ENCODE measurements at places on chromosomes 13 and 19.

DNA sequence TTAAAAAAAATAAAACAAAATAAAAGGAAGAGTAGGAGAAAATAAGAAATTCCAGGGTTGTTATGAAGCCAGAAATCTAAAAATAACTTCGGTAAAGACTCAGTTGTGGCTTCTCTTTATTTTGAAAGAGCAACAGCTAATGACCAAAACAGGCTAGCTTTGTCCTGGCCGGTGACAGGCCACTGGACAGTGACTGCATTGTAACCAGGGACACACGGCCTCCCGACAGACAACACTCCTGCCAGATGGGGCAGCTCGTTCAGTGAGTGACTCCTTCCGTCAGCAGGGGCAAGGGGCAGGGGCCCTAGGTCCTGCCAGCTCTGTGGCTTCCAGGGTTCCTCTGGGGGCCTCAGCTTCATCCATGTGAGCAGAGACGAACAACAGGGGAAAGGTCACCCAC lies 173.4 kb downstream of the KATNAL1 start:
- no peak for DNase-seq

- DNase-seq: no peak
These were observed 86.1 kb downstream of the TEX26 start for GRCh38 chr13:31018511-31018910.

DNA sequence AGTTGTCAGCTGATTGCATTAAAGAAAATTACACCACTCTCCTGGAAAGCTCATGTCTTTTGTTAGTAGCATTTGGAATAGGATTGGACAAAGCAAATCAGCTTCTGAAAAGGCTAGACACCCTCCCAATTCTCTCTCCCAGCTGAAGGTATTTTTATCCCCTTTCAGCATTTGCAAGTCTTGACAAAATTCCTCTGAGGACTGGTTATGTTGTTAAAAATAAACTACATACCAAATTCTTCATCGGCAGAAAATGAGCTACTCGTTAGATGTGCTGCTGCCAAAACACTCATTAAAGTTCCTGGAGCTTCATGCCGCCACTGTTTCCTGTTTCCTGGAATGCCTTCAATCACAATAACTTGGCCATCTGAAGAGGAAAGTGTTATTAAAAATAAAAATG lies 37.1 kb downstream of the UTP14C start:
- DNase-seq: no peak

DNA sequence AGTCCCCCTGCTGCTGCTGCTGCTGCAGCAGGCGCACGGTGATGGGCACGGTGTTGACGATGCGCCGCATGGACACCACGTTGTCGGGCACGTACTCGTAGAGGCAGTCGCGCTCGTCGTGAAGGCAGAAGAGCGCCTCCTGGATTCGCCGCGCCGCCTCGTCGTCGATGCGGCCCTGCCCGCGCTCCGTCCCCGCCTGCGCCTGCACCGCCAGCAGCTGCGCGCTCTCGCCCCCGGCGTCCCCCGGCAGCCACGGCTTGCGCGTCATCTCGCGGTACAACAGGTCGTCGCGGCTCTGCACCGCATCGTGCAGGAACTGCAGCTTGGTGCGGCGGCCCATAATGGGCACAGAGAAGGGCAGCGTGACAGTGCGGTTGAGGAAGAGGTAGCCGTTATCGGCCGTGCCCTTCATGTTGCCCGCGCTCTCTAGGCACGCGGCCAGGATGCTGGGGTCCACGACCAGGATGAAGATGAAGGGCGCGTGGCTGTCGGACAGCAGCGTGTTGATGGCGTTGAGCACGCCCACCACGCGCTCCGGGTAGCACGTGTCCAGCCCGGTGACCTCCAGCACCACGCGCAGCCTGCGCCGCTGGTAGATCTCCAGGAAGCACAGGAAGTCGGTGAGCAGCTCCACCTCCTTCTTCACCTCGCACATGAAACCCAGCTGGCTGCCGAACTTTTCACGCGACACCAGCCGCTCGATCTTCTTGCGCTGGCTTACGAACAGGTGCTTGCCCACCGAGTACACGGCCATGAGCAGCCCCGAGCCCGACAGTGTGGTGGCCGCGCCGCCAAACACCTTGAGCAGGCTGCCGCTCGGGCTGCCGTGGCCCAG lies 8.1 kb downstream of the NKPD1 start:
- peak; percentile 68 for DNase-seq

GRCh38 chr13:98999639-98999952 lies 21.7 kb upstream of the DOCK9 start:
- no peak for DNase-seq

DNA sequence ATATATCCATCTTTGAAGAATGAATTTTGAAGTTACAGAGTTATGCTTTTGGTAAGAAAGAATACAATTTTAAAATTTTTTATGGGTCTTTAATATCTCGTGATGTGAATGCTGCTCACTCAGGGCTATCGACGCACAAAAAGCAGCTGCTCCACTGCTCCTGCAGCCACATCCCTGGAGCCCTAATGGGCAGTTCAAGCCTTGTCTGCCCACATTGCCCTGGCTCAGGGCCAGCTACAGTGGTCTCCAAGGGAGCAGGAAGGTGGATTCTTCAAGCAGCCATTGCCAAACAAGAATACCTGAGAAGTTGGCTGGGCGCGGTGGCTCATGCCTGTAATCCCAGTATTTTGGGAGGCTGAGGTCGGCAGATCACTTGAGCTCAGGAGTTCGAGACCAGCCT lies 85.8 kb downstream of the IPO5 start:
- DNase-seq: no peak

DNA sequence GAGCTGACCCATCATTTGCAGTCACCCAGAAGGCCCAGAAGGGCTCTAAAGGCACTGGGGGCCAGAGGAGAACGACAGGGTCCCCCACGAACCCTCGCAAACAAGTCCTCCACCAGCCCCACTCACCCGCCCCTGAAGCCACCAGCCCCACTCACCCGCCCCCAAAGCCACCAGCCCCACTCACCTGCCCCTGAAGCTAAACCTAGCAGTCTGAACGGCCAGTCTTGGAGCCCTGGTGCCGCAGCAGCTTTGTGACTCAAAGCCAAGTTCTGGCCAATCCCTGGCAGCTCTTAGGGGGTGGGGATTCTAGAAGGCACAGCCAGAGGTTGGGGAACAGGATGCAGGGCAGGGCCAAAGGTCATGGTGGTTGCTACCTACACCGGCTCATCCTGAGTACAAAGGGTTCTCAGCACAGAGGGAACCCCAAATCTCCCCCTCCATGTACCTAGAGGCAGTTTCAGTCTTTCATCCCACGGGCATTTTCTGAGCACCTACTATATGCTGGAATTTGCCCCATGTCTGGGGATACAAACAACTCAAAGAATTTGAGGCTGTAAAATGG lies at the start of gene IQCN:
Gene IQCN, minus strand, starts transcription at position 234 of the 562 bp plus-strand sequence. CDS start 4,974 bp downstream, outside the sequence.
- DNase-seq: no peak

DNA sequence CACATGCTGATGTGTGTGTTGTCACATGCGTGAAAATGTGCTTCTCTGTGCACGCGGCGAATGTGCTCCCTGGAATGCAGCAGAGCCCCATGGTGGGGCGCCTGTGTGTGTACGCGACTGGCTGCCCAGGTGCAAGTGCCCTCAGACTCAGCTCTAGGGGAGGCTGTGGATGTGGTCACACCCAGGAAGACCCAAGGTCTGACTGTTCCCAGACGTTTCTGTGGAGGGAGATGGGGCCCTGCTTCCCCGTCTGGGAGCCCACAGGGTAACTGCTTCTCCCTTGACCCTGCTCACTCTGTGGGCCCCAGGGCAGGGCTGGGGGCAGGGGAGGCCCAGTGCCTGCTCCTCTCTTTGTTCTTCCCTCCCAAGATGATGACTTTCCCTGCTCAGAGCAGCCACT lies 7.9 kb upstream of the UQCR11 start:
- no peak for DNase-seq

DNA sequence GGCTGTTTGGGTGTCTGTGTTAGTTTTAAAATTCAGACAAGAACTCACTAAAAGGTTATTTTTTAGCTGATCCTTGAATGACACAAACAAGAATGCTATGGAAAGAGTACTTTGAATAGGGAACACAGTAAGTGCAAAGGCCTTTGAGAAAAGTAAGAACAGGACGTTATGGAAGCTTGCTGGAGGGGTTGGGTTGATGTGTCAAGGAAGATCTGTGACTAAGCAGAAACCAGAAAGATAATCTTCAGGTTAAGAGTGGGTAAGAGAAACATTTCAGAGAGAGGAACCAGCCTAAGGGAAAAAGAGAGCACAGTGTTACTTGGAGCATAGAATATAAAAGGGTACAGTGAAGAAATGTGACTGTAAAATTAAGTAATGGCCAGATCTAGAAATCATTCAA lies 41.2 kb upstream of the TRPC4 start:
- no peak for DNase-seq

DNA sequence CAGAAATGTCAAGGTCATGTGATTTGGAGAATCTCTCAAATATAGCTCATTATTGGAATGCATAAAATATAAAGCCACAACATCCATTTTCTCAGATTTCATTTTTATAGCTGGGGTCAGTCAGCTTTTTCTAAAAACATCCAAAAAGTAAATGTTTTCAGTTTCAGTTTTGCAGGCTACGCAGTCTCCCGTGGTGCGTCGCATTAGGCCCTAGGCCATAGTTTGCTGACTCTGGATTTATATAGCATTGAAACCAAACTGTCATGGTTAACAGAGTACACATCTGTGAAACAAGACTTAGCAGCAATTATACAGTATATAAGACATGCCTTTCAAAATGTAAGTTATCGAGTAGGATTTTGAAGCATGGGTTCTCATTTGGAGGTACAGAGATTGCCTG lies 140.0 kb downstream of the IRS2 start:
- no peak for DNase-seq

DNA sequence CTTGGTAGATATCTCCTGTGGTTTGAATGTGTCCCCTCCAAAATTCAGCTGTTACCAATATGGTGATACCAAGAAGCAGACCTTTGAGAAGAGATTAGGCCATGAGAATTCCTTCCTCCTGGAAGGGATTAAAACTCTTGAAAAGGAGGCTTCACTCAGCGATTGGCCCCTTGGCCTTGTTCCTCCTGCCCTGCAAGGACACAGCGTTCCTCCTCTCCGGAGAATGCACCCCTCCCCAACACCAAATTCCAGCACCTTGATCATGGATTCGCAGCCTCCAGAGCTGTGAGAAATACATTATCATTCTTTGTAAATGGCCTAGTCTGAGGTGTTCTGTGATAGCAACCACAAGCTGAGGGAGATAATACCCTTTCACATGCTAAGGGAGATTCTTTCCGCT lies 34.5 kb upstream of the ARHGEF7 start:
- no peak for DNase-seq

GRCh38 chr13:64937302-64937701 lies 2292.8 kb downstream of the PCDH9 start:
- no peak for DNase-seq

DNA sequence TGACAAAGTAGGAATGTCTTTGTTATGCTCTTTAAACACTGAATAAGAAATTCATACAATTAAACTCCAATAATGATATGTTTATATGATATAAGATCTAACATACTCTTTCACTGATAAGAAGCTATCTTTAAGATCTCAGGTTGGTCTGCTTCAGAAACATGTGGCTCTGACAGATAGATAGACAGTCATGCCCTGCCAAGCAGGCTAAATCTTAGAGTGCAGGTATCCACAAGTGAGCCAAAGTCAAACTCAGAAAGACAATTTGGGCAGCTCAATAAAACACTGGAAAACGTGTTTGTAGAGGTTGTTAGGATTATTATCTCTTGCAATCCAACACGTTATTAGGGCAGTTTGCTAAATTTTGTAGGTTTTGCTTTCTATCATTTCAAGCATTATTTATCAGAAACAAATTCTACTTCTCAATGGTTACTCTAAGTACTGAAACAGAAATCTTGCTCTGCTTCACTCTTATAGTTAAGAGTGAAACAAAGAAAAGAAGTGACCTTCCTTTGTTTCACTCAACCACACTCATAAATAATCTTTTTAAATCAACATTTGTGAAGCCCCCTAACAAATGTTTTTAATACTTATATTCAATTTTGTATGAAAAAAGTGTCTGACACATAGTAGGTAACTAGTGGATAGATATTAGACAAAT lies 1255.6 kb downstream of the DIAPH3 start:
- DNase-seq: no peak

DNA sequence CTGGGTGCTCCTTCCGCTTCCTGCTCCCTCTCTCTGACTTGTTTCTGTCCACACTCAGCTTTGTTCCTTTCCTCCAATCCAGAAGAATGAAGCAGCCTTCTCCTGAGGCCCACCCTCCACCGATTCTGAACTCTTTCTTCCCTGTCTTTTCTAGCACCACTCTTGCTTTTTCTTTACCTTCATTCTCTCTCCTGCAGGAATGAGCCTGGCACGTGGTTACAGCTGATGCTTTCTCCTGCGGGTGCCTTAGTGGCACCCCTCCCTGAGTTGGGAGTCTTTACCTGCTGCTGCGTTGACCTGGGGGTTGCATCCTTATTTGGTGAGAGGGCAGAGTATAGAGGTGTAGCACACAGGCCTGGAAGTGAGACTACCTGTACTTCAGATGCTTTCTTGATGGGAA lies 6.2 kb downstream of the UBAC2 start:
- DNase-seq: no peak

DNA sequence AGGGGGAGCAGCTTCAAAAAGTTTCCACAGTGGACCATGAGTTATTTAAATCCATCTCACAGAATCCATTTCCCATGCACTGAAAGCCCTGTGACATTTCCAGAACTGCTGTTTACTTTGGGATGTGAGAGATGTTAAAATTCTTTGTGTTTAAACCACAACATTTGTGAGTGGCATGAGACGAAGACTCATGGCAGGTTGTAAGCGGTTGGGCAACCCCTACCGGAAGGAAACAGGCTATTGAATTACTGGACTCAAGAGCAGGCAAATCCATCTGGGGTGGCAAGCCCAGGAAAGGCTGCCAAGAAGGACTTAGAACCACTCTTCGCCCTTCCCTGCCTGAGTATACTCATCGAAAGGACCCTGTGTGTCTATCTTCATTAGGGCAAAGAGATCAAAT lies 22.3 kb upstream of the CLDN10 start:
- DNase-seq: peak; percentile 30

All from kidney (tissue), 22 donors.